Activated CD4-positive, alpha-beta T cell treated with anti-CD3 and anti-CD28 coated beads, Interleukin-2, amount 10 ng/mL, durations not matched to agents 24 days and 14 days (primary cell): ENCODE measurements at places on chromosomes 13 and 19. TPM values are rescaled to one million over a fixed set of nuclear protein-coding genes. Genes with fewer than 3 reads are reported as not detected.

GRCh38 chr19:15551293-15552004 lies 43.1 kb downstream of the CYP4F22 start:
- peaks cover 11% of the 10 kb centered on the region for H3K27me3 ChIP-seq
- H3K4me1 ChIP-seq: peaks cover 24% of the 10 kb centered on the region
- peak; percentile 88 for DNase-seq

- DNase-seq: no peak
- no peaks in the 10 kb centered on the region for H3K4me1 ChIP-seq
- H3K4me3 ChIP-seq: no peak overlapping the region
- H3K27me3 ChIP-seq: no peaks in the 10 kb centered on the region
These were observed 511.8 kb upstream of the NBEA start for GRCh38 chr13:34430294-34430693.

- H3K27ac ChIP-seq: peak overlapping the region; percentile 99
- H3K4me3 ChIP-seq: peak overlapping the region; percentile 93
- H3K4me1 ChIP-seq: peaks cover 15% of the 10 kb centered on the region
- no peaks in the 10 kb centered on the region for H3K27me3 ChIP-seq
These were observed 6.8 kb upstream of the ARRDC2 start for GRCh38 chr19:18000915-18001776.

The ZNF442 gene
- total RNA-seq: 0.56 and 1.2 TPM in 2 replicates

DNA sequence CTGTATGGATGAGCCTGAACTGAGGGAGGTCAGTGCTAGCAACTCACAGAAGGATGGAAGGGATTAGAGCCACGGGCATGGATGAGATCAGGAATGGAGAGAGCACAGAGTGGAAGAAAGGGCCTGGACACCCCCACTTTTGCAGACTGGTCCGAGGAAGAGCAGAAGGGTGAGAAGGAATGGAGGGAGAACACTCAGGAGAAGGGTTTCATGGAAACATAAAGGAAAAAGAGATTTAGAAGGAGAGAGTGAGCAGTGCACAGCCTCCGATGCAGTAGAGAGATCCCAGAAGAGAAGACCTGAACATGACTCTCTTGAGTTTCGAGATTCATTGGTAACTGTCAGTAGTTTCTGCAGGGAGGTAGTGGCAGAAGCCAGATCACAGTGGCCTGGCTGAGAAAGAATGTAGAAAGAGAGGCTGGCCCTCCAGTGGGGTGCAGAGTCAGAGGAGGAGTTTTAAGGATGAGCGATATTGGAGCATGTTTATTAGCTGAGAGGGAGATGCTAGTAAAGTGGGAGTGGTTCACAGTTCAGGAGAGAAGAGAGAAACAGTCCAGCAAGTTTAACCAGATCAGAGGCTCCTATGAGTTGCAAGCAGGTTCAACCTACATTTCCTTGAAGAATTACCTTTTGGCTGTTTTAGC lies 108.9 kb downstream of the ZAR1L start:
- no peaks in the 10 kb centered on the region for H3K27me3 ChIP-seq
- H3K4me3 ChIP-seq: no peak overlapping the region

DNA sequence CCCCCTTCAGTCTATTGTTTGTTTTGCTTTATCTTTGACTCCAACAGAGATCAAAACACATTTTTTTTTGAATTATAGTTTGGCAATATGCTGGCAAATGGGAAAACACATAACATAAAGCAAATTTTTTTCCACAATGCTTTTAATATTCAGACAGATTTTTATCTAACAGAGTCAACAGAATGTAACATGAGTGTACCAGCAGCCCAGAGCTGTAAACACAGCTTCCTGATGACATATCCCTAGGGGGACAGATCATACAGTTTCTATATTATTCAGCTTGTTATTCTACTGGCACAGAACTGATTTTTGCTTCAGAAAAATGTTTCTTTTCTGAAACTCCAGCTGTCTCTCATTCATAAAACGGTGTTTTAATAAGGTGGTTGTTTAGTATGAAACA lies 168.8 kb downstream of the OLFM4 start:
- H3K4me1 ChIP-seq: no peaks in the 10 kb centered on the region
- H3K27ac ChIP-seq: no peak overlapping the region
- peaks cover 4% of the 10 kb centered on the region for H3K27me3 ChIP-seq
- H3K4me3 ChIP-seq: no peak overlapping the region
- H3K36me3 ChIP-seq: no peaks in the 10 kb centered on the region
- no peak for DNase-seq

The MED4 gene
- total RNA-seq: 61.8 and 63.5 TPM in 2 replicates

The TINCR gene
- 0.33 and 0.52 TPM in 2 replicates for total RNA-seq

The GSX1 gene
- not detected in 2 replicates for total RNA-seq

DNA sequence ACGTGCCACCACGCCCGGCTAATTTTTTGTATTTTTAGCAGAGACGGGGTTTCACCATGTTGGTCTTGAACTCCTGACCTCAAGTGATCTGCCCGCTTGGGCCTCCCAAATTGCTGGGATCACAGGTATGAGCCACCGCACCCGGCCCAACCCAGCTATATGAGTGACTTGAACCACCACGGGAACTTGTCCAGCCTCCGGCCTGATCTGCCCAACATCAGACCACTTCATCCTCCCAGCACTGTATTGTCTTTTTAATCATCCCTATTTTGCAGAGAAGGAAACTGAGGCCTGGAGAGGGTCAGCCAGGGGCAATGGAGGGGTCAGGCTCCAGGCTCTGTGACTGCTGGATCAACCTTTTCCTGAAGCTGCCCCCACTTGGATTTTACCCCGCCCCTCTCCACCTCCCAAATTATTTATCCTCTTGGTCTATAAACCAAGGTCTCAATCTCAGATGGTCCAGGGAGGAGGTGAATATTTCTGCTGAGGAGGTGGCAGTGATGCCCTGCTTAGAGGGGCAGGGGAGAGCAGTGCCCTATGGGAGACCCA lies 893 bp upstream of the PLIN3 start:
- peaks cover 28% of the 10 kb centered on the region for H3K4me1 ChIP-seq
- peak overlapping the region; percentile 83 for H3K27ac ChIP-seq
- H3K4me3 ChIP-seq: peak overlapping the region; percentile 85
- no peaks in the 10 kb centered on the region for H3K27me3 ChIP-seq
- DNase-seq: no peak

The IL17D gene
- 0.28 TPM in 1 of 2 replicates, not detected in the other for total RNA-seq

The F2RL3 gene
- not detected in 2 replicates for total RNA-seq

- H3K27me3 ChIP-seq: no peaks in the 10 kb centered on the region
- no peak overlapping the region for H3K4me3 ChIP-seq
- H3K36me3 ChIP-seq: peaks cover 14% of the 10 kb centered on the region
- H3K27ac ChIP-seq: no peak overlapping the region
- H3K4me1 ChIP-seq: peaks cover 46% of the 10 kb centered on the region
- no peak for DNase-seq
These were observed 83.7 kb downstream of the STK24 start for GRCh38 chr13:98493042-98493712.

The TMPRSS9 gene
- 0.09 TPM in 1 of 2 replicates, not detected in the other for total RNA-seq

DNA sequence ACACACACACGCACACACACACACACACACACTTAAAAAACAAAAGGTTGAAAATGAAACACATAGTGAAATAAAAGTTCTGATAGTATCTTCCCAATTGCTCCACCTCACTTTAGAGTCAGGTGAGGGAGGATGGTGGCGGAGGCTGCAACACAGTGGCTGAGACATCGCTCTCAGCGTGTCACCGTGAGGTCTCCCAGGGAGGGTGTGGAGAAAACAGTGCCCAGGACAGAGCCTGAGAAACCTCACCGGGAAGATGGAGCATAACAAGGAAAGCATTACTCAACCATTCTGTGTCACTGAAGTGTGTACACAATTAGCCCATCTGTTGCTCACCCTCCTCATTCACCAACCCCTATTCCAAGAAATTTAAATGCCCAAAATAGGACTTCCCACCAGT lies 111.4 kb upstream of the USP29 start:
- DNase-seq: no peak
- H3K27me3 ChIP-seq: no peaks in the 10 kb centered on the region
- H3K4me3 ChIP-seq: no peak overlapping the region
- no peaks in the 10 kb centered on the region for H3K4me1 ChIP-seq
- H3K27ac ChIP-seq: no peak overlapping the region

- peaks cover 10% of the 10 kb centered on the region for H3K4me1 ChIP-seq
- peaks cover 4% of the 10 kb centered on the region for H3K27me3 ChIP-seq
- peak; percentile 24 for DNase-seq
- H3K27ac ChIP-seq: no peak overlapping the region
- H3K36me3 ChIP-seq: no peaks in the 10 kb centered on the region
These were observed 17.8 kb downstream of the KL start for GRCh38 chr13:33033986-33034385.

The ELSPBP1 gene
- total RNA-seq: not detected in 2 replicates

GRCh38 chr13:44906713-44907112 lies 82.6 kb downstream of the NUFIP1 start:
- H3K4me3 ChIP-seq: no peak overlapping the region
- H3K4me1 ChIP-seq: no peaks in the 10 kb centered on the region
- H3K36me3 ChIP-seq: no peaks in the 10 kb centered on the region
- no peak for DNase-seq
- peaks cover 5% of the 10 kb centered on the region for H3K27me3 ChIP-seq
- no peak overlapping the region for H3K27ac ChIP-seq

DNA sequence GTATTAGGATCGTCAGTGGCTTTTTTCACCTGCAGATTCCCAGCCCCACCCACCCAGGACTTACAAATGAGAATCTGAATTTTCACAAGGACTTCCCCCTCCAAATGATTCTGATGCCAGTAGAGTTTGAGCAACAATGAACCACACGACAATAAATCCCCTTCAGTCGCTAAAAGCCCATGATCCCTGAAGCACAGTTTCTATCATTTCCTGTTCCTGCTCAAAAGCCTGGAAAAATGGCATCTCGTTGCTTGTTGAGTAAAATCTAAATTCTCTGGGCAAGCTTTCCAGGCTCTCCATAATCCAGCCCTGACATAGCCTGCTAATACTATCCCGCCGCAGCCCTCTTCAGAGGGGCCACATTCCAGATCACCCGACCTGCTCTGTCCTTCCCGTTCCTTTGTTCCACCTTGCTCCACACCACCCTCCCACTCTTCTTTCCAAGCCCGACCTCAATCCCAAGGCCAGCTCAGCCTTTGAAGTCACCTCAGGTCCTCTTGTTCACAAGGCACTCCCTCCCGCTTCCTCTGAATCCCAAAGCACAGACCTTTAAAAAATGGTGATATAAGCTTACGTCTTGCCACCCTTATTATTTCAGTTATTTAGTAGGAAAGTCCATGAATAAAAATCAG lies 67.9 kb downstream of the NUFIP1 start:
- H3K4me1 ChIP-seq: no peaks in the 10 kb centered on the region
- H3K36me3 ChIP-seq: no peaks in the 10 kb centered on the region
